NCI-H82 (cell line): ENCODE measurements at places on chromosomes 3 and 15.

DNA sequence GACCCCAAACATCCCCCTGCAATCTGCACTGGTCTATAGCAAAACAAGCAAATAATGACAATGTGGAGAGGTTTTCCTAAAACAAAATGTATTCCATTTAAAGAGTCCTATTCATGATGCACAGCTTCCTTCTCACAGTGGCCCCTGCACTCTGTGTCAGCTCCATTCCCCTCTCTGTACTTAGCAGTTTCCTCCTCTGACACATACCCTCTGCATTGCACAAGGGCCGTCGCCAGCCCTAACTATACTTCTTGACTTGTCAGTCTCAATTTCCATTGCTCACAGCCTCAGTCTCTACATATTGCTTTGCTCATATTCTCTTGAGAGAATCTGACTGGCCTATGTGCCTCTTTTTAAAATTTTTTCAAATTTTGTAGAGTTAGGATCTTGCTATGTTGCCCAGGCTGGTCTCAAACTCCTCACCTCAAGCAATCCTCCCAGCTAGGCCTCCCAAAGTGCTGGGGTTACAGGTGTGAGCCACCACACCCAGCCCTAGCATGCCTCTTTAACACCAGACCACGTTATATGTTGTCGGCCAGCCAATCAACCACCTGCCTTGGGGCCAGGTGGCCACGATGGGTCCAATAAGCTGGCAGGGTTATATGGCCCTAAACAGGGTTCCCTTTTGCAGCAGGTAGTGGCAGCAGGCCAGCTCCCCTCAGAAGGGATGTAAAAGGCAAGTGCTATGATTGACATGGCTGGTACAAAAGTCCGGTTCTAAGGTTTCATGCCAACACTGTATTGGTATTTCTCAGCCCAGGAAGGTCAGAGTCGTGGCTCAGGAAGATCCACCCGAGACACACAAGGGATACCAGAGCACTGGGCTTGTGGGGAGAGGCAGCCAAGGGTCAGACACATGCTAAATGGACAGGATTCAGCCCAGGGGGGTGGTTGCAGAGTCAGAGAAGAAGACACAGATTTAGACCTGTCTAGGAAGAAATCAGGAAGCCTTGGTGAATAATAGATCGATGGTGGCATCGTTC lies 59.0 kb upstream of the SMAD3 start:
- no peak for DNase-seq

DNA sequence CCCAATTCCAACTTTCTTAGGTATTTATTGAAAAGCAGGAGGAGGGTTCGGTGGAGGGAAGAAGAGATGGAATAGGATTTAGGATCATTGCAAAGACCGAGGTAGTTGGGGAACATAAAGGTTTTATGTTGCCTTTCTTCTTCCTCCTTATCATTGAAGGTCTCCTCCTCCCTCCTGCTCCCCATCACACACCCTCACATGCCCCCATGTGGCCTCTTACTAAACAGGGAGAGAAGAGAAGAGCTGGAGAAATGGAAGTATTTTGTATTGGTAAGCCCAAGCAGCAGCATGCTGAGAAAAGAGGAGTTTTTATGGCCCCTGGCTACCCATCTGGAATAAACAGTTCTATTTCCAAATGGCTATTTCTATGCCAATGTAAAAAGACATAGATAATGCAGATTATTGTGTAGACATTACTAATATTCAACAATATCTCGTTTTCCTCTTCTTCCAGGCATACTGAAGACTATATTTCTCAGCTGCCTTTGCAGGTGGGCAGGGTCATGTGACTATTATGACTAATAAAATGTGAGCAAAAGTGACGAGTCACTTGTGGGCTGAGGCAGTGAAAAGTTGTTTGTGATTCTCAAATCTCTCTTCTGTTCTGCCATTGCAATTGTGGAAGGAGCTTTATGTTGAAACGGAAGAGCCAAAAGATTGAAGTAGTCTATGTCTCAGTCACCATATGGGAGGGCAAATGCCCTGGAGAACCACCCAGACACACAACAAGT lies 5.2 kb upstream of the GPR176 start:
- DNase-seq = no peak

- peak; percentile 87 for DNase-seq
These were observed at the start of gene STT3B for GRCh38 chr3:31532587-31533168. Gene STT3B, plus strand, starts transcription at chr3:31532925. Its CDS starts 74 bp downstream, at chr3:31532999.

DNA sequence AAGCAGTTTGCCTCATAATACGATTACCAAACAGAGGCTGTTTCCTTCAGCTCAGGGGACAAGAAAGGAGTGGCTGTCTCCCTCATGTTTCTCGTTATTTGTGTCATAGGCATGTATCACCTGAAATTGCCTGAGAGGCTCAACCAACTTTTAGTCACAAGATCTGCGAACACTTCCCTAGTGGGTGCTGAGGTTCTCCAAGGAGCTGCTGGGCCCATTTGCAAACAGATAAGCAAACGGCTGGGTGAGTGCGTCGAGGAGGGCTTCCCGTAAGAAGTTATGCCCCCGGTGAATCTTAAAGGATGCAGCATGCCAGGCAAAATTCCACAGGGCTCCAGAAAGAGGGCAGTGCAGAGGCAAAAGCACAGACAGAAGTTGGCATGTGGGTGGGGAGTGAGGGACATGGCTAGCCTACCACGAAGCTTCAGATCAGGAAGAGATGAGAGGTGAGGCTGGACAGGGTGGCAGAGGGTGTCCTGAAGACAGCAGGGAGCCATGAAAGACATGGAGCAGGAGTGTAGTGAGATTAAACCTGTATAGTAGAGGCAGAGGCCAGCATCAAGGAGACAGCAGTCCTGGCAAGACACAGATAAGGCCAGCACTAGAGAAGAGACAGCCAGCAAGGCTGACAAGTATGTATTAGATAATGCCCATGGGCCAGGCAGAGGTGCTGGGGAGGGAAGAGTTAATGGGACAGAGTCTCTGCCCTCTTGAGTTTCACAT lies 4.0 kb upstream of the GP9 start:
- DNase-seq = no peak

DNA sequence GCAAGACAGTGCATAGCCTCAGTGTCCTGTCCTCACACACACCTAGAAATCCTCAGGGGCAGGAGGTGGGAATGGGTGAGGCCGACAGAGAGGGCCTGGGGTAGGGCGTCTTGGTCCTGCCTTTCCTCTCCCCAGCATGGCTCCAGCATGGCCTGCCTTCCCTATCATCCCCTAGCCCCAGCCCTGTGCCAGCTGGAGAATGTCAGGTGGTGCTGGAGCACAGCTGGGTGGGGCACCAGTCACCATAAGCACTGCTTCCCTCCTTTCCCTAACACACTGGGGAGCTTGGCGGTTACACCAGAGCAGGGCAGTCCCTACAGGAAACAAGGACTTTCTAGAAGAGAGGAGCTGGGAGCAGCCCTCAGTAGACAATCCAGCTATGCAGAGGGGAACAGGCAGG lies 236.8 kb downstream of the KLF13 start:
- DNase-seq = peak; percentile 23

DNA sequence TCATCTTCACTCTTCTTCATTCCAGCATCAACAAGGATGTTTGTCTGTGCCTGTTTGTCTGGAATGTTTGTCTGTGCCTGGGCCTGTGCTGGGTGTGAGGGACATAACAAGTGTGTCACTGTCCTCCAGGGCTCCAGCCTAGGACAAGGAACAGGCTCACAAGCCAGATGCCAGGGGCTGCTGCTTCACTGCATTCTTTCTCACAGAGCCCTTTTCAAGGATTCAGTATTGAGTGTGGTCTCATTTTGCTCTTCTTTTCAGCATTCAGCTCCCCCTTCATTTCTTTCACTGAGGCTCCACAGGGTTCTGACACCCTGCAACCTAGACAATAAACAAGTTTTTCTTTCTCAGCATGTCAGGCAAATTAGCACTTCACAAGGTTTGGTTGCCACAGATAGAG lies 43.6 kb upstream of the KY start:
- no peak for DNase-seq

DNA sequence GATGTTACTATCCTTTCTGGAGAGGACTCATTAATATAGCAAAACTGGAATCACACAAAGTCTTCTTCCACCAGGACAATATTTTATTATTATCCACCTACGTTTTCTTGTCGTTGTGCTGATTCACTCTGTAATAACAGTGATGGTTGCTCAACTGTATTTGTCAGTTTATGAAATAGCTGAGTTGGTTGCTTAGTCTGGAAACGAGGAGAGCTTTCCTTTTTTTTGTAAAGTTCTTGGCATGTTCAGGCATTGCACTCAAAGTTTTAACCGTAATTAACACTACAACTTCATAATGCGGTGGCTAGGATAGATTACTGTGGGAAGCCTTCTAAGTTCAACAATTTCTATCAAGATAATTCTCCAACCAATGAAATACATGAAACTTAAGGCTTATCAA lies 131.2 kb downstream of the RAP2B start:
- DNase-seq = no peak

GRCh38 chr15:78353093-78353492 lies 12.9 kb downstream of the CRABP1 start:
- peak; percentile 79 for DNase-seq

DNA sequence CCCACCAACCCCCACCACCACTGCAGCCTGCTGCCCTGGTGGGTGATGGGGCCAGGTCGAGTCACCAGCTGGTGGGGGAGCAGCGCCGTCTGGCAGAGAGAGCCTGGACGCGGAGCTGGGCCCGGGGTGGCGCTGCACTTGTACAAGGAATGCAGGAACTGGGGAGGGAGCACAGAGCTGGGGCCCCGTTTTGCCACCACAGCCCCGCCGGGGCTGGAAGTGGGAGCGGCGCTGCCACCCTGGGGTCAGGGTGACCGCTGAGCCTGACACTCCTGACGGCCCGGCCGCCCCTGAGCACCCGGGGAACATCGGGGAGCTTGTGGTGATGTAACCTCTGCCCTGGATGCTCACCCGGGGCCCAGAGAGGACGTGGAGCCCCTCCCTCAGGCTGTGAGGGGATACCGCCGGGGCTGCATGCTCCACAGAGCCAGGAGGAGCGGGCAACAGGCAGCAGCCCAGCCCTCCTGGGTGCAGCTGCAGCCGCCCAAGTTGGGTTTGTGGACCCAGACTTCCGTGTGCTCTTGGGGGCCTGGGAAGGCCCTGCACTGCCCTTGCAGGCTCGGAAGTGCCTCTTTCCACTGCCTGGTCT lies 32.6 kb upstream of the IREB2 start:
- no peak for DNase-seq

DNA sequence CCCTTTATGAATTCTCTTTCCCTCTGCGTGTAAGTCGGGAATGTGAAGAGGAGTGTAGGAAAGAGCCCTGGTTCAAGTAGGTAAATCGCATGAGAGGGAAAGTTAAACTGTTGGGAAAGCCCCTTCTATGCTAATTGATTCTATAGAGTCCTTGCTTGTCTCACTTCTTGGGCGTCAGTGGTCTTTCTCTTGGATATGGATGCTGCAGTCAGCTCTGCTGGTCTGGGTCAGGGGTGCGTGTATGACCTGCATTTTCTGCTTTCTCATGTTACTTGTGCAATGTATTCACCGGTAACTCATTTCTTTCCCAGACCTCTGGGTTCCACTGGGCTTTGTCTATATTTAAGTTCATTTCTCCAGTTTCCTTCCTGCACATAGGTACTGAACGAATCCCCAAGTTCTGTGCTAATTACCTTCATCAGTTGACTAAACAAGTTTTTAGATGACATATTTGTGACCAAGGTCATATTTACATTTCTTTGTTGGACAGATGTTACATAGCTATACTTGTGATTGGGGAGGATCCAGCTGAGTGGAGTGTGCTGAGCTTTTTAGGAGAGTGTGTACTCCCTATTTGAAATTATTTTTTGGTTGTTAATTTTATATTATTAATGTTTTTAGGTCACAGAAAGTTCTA lies 1.4 kb downstream of the SETD5 start:
- DNase-seq = peak; percentile 47

DNA sequence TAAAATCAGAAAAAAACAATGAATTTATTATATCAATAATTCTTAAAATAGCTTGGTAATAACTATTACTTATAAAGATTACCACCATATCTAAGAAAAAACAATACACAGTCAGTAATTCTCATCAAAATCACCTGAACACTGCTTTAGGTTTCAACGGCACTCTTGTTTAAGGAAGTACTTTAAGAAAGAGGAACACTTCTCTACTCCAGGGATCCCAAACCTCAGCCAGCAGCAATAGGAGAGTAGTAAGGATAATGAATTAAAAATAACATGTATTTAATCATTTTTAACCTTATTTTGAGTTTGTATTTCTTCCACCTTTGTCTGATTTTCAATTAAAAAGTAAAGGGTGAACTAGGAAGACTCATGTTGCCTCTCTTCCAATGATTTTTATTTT lies 494.0 kb upstream of the NR2F2 start:
- no peak for DNase-seq

GRCh38 chr3:13385373-13385965 lies 34.7 kb downstream of the NUP210 start:
- no peak for DNase-seq

- DNase-seq = no peak
These were observed 29.8 kb downstream of the ACAN start for GRCh38 chr15:88832820-88833730.

DNA sequence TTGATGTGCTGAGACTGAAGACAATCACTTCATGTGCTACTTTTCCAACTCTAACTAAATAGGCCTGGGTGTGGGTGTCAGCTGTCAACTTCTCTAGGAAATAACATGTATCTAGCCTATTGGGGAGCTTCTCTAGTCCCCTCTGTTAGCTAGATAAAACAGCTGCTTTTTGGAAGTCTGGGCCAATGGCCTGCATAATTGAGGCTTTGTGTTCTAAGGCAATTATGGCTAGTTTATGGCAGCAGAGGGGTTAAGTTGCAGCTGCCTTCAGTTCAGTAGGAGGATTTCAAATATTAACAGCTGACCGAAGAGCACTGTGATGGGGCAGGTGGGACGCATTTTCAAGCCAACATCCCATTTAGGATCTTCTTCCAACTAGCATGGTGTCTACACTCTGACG lies 6.4 kb downstream of the COL8A1 start:
- peak; percentile 19 for DNase-seq

DNA sequence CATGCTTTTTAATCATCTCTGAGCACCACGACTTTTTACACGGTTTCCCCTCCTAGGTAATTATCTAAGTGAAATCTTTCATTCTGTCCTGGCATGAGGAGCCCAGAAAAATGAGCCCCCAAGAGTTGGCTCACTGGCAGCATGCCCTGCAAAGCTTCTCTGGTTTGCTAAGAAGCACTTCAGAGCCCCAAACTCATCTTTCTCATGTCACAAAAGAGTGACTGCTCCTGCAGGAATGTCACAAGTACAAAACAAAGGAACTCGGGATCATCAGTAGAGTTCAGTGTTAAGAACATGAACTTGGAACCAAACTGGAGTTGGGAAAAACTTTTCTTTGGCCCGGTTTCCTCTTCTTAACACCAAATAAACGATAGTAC lies 123.9 kb downstream of the FOXB1 start:
- no peak for DNase-seq
